Heart right ventricle (tissue), 16 donors: ENCODE measurements at places on chromosomes 3 and 15.
A peak's percentile ranks its signal among the peaks of the same experiment; 100 is the strongest.

DNA sequence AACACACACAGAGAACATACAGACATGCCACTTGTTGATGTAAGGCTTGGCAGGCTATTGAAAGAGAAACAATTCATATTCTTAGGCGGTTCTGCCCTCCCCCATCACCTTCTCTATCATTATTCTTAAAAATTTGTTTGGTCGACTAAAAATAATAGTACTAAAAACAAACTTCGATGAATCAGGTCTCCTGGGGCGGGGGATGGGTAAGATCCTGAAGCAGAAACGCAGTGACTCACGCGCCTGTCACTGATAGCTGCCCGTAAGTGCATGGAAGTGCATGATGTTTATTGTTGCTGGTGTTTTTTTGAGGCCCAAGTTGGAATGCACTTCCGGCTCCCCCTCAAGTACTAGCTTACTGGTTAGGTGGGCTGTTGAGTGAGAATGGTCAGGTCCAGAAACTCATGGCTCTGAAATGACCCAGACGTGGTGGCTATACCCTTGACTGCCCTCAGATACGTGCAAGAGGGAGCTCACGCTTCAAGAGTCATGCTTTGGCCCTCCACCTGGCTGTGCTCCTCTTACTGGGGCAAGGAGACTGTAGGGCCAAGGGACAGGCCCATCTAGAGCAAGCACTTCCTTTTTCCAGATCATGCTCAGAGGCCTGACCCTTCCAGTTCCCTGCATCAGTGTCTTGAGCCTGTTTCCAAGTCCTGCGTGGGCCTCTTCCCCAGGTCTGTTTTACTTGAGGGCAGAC is 10.9 kb downstream of the SMAD3 start:
- no peaks in the 10 kb centered on the region for H3K27me3 ChIP-seq
- peaks cover 48% of the 10 kb centered on the region for H3K4me1 ChIP-seq

GRCh38 chr15:56821721-56822425 is 88.6 kb upstream of the ZNF280D start:
- H3K27ac ChIP-seq: no peak overlapping the region
- peaks cover 6% of the 10 kb centered on the region for H3K4me1 ChIP-seq
- no peaks in the 10 kb centered on the region for H3K27me3 ChIP-seq
- DNase-seq: peak; percentile 48
- H3K36me3 ChIP-seq: no peaks in the 10 kb centered on the region
- H3K4me3 ChIP-seq: no peak overlapping the region

GRCh38 chr3:59334585-59334984 is 284.8 kb upstream of the CFAP20DC start:
- H3K27me3 ChIP-seq: no peaks in the 10 kb centered on the region
- H3K4me1 ChIP-seq: peaks cover 9% of the 10 kb centered on the region
- no peak overlapping the region for H3K4me3 ChIP-seq
- H3K36me3 ChIP-seq: no peaks in the 10 kb centered on the region
- H3K27ac ChIP-seq: no peak overlapping the region

DNA sequence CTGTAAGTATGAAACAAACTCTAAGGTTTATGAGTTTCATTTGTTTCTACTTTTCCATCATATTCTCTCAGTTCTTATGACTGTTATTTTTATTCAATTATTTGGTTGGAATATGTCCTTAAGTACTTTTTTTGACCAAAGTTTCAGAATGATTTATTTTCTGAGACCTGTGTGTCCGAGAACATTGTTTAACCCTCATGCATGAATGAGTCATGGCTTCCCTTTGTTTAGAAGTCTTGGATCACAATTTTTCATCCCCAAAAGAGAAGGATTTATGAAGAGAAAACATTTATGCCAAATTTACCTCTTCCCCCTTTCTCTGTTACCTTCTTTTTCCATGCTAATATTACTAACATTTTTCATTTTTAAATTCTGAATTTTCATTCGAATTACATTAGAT is 518.0 kb upstream of the NR2F2 start:
- H3K4me3 ChIP-seq: no peak overlapping the region
- no peaks in the 10 kb centered on the region for H3K36me3 ChIP-seq
- no peak for DNase-seq
- H3K27ac ChIP-seq: no peak overlapping the region
- H3K4me1 ChIP-seq: no peaks in the 10 kb centered on the region

GRCh38 chr15:93072011-93072410 is 17.0 kb downstream of the RGMA start:
- H3K27ac ChIP-seq: peak overlapping the region; percentile 84
- H3K36me3 ChIP-seq: no peaks in the 10 kb centered on the region
- H3K27me3 ChIP-seq: peaks cover 7% of the 10 kb centered on the region
- no peak for DNase-seq
- peak overlapping the region; percentile 73 for H3K4me3 ChIP-seq

GRCh38 chr3:187994221-187995042 is 159.5 kb upstream of the LPP start:
- H3K4me3 ChIP-seq: no peak overlapping the region
- peaks cover 12% of the 10 kb centered on the region for H3K4me1 ChIP-seq
- H3K36me3 ChIP-seq: no peaks in the 10 kb centered on the region

DNA sequence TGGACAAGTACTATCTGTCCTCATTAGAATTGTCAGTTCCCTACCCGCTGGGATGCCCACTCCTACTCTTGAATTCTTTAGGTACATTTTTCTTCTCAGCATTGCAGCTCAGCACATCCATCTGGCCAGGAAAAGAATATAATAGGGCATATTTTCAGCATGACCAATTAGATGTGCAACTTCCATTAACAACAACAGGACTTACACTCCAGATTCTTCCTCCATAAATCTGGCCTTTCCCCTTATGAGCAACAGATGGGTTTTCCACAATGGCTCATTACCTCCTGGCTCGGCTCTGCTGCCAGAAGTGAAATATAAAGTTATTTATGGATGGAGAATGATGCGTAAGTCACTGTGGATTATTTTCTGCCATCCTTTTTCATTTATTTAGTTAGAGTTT is 443.8 kb upstream of the TGFBR2 start:
- no peaks in the 10 kb centered on the region for H3K27me3 ChIP-seq
- no peak overlapping the region for H3K4me3 ChIP-seq
- no peak overlapping the region for H3K27ac ChIP-seq
- H3K4me1 ChIP-seq: peaks cover 3% of the 10 kb centered on the region

DNA sequence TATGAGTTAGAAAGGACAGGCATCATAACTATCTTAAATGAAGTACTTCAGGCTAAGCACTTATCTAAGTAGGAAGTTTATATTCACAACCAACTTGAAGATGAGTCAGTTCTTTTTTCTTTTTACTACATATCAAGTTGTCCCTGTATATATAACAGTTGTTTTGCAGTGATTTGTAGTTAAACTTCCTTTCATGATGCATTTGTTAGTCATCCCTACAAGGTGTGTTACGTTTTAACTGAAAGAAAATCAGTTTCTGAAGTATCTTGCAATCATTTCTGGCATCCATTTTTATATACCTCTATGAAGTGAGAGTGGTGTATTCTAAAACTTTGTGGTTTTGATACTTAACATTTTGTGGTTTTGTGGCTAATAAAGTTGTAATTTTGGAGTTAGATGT is 46.1 kb downstream of the ZFAND6 start:
- DNase-seq: no peak
- no peak overlapping the region for H3K4me3 ChIP-seq
- no peaks in the 10 kb centered on the region for H3K36me3 ChIP-seq
- H3K27me3 ChIP-seq: no peaks in the 10 kb centered on the region

- H3K36me3 ChIP-seq: no peaks in the 10 kb centered on the region
- DNase-seq: no peak
- H3K4me1 ChIP-seq: peaks cover 14% of the 10 kb centered on the region
- H3K27ac ChIP-seq: peak overlapping the region; percentile 74
- H3K27me3 ChIP-seq: no peaks in the 10 kb centered on the region
Measured at GRCh38 chr3:42698216-42698910, 4.2 kb downstream of the HHATL start.

DNA sequence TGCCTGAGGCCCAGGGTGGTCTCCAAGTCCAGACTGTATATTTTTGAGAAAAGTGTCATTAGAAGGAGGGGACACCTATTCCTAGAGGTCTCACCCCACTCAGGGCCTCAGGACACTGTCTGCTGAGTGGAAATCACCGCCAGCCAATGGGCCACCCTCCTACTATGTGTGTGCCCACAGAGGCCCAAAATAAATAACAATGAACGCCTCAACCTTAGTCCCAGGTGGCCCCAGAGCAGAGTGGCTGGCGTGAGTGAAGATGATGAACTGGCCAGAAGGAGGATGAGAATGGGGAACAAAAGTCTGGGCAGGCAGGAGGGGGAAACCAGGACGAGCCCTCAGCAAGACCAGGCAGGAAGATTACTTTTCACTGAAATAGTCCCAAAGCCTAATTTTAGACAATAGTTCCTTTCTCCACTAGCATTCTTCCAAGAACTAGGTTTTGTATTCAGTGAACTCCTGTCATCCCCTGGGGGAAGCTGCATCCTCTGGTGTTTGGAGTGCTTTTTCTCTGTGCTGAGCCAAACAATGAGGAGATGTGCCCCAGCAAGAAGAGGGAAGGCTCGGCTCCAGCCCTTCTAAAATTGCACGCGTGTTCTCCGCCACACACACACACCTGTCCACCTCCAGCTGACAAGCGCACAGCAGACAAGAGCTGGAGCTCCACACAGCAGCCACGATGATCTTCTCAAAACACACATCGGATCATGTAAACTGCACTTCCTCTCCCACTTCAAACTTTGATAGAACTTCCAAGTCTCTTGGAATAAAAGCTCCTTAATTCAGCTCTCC is 72.2 kb downstream of the ADCY5 start:
- H3K27ac ChIP-seq: peak overlapping the region; percentile 78
- H3K4me1 ChIP-seq: peaks cover 93% of the 10 kb centered on the region
- no peak overlapping the region for H3K4me3 ChIP-seq
- no peaks in the 10 kb centered on the region for H3K36me3 ChIP-seq
- no peak for DNase-seq

DNA sequence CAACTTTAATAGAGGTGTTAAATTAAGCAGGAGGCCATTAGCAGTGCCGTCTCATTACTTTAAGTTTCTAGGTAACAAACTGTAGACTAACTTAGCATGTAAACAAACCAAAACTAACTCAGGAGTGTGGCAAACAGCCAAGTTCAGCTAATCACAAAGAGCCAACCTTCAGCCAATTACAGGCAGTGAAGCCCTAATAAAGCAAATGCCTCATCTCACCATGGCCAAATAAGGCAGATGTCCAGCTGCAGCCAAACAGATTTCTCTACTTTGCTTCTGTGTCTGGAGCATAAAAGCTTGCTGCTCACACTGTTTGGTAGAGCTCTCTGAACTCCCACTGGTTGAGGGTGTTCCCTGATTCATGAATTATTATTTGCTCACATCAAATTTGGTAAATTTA is 835.4 kb upstream of the GBE1 start:
- no peaks in the 10 kb centered on the region for H3K27me3 ChIP-seq
- H3K36me3 ChIP-seq: no peaks in the 10 kb centered on the region
- no peak overlapping the region for H3K27ac ChIP-seq
- no peak overlapping the region for H3K4me3 ChIP-seq
